ENCODE measurements at places on chromosomes 11 and 22.

- no peak for DNase-seq
Observed at GRCh38 chr11:11419747-11420146, 66.7 kb upstream of the CSNK2A3 start.

DNA sequence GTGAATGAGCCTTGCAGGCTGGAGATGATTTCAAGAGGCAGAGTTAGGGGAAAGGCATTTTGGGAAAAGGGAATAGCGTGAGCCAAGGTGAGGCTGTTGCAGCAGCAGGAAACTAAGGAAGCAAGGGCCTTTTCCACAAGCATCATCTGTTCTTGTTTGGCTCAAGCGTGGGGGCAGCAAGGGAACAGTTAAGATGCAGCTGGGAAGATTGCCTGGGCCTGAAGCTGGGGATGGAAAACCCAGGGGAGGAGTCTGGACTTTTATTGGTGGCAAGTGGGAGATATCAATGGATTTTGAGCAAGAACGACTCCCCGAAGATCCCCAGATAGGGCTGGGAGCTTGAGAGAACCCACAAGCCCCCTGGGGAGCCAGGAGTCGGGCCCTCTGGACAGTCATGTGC is 27.3 kb upstream of the PICK1 start:
- DNase-seq = no peak

DNA sequence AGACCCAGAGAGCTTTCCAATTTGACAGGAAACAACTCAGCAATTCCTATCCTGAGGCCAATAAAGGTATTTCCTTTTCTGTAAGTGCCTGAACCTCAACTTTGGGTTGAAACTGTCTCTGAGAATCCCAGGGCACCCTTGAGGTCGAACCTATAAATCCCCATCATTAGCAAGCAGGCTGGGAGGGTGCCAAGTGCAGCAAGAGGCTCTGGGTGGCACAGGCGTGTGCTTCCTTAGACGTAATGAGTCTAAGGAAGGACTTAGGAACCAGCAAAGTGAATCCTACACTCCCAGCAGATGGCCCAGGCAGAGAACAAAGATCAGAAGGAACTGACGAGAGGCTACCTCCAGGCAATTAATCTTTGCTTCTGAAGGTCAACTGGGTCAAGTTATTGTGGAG is 234.3 kb upstream of the NARS2 start:
- no peak for DNase-seq

- DNase-seq = no peak
Observed at GRCh38 chr11:27611947-27612455, 88.3 kb downstream of the BDNF start.
